ENCODE measurements at places on chromosomes 1 and 21. TPM values are rescaled to one million over a fixed set of nuclear protein-coding genes. Genes with fewer than 3 reads are reported as not detected.

PADI2 gene
- total RNA-seq = 18.4 TPM

IPO9 gene
- total RNA-seq = 34.1 TPM

MYOCOS gene
- total RNA-seq = 0.18 TPM

ATP6V1G3 gene
- total RNA-seq = not detected

DNA sequence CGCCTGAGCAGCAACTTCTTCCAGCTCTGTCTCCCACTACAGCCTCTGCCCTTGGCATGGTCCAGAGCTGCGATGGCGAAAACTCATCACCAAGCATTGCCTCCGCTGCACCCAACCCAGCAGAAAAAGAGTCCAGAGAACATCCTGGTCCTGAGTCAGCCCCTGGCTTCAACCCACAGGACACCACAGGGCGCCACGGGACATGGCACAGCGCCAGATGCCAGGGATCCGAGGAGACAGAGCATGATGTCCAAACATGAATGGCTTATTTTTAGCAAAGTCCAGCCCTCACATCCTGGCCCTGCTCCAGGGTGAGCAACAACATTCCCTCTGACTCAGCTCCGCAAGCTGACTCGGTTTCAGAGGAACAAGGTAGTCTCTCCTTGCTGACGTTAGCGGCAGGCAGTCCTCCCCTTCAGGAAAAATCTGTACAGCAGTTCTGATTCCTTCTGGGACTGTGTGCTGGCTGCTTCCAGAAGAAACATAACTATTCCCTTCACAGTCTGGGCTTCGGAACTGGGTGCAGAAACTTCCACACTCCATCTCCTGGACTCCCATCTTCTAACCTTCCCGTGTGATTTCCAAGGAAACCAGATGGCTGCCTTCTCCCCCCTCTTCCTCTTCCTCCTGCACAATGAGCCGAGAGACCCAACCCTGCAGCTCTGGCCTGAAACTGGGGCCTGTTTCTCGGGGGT lies 131.3 kb downstream of the TOMM20 start:
- H3K4me3 ChIP-seq = no peak overlapping the region
- H3K27ac ChIP-seq = peak overlapping the region; percentile 67

DNA sequence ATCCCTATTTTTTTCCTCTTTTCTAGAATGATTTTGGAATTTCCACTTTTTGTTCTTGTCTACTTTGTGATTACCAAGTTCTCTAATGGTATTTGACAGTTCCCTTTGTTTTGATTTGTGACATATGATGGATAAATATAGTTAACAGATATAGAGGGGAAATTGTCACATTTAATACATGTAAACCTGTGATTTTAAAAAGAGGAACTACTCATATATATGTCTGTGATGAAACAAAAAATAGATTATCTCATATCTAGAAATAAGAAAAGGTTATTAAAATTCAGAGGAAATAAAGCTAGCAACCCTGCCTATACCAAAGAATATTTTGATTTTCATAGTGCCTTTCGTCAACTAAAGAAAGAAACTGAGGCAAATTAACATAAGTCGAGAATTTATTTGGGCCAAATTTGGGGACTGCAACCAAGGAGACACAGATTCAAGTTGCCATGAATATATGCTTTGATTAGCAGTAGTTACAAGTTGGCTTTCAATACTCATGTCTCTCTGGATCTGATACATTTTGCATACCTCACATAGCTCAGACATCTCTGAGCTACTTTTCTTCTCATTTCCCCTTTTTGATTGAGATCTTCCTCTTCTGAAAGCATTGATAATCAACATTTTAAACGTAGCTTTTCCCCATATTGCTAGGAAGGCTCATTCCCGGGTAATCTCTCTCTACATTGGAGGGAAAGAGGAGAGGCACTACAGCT lies 15.6 kb upstream of the C21orf91 start:
- DNase-seq = no peak
- no peak overlapping the region for H3K27ac ChIP-seq
- no peak overlapping the region for H3K4me3 ChIP-seq
- H3K36me3 ChIP-seq = no peaks in the 10 kb centered on the region

- peak overlapping the region; percentile 95 for H3K27ac ChIP-seq
- peak overlapping the region; percentile 95 for H3K4me3 ChIP-seq
- H3K27me3 ChIP-seq = no peaks in the 10 kb centered on the region
- no peak for DNase-seq
- H3K36me3 ChIP-seq = peaks cover 13% of the 10 kb centered on the region
These were observed 756 bp downstream of the ANKRD13C start for GRCh38 chr1:70353601-70354331.

DNA sequence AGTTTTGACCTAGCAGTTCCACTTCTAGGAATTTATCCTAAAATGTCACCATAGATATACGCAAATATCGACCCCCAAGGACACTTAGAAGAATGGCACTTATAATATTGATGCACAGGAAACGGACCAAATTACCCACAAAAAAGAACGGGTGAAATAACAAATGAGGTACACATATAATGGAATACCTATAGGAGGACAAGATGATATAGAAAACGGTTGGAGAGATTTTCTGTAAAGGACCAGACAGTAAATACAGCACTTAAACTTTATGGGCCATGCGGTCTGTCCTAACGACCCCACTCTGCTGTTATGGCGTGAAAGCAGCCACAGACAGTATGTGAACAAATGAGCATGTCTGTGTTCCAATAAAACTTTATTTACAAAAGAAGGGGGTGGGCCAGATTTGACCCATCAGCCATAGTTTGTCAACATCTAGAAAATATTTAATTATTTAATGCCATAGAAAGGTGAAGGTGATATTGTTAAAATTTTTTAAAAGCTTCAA lies 2.4 kb downstream of the TMPRSS3 start:
- H3K4me1 ChIP-seq = peaks cover 6% of the 10 kb centered on the region
- no peak for DNase-seq
- H3K27ac ChIP-seq = no peak overlapping the region
- no peak overlapping the region for H3K4me3 ChIP-seq
- H3K36me3 ChIP-seq = no peaks in the 10 kb centered on the region

- H3K36me3 ChIP-seq = peaks cover 7% of the 10 kb centered on the region
- peaks cover 30% of the 10 kb centered on the region for H3K4me1 ChIP-seq
- peak overlapping the region; percentile 32 for H3K27ac ChIP-seq
- H3K4me3 ChIP-seq = peak overlapping the region; percentile 47
- DNase-seq = peak; percentile 82
- H3K27me3 ChIP-seq = no peaks in the 10 kb centered on the region
These were observed 22.9 kb downstream of the RRP1 start for GRCh38 chr21:43812139-43812821.

All from lower lobe of right lung (tissue), 2 donors.